ENCODE measurements at places on chromosomes 2 and 18.

- no peak overlapping the region for H3K27ac ChIP-seq
- no peak for DNase-seq
- H3K4me1 ChIP-seq: peaks cover 10% of the 10 kb centered on the region
- H3K36me3 ChIP-seq: no peaks in the 10 kb centered on the region
- H3K4me3 ChIP-seq: no peak overlapping the region
Measured at GRCh38 chr18:49168281-49168985, 217.7 kb upstream of the SMAD7 start.

DNA sequence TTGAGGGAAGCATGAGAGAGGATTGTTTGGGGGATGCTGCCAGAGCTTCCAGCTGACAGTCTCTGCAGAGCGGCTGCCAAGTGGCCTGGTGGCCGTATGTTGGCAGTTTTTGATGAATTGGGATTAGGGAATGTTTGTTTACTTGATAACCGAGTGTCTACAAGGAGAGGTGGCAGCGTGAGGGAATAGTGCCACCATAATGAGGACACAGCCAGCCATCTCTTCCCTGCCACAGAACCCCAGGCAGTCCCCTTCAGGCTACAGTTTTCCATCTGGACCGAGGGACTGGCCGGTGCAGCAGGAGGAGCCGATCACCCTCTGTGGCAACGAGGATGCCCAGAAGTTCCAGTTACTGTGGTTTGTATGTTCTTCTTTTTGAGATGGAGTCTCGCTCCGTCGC lies 55.2 kb downstream of the TRAPPC12 start:
- H3K4me1 ChIP-seq: peaks cover 23% of the 10 kb centered on the region
- peak overlapping the region; percentile 86 for H3K27ac ChIP-seq
- H3K4me3 ChIP-seq: no peak overlapping the region

DNA sequence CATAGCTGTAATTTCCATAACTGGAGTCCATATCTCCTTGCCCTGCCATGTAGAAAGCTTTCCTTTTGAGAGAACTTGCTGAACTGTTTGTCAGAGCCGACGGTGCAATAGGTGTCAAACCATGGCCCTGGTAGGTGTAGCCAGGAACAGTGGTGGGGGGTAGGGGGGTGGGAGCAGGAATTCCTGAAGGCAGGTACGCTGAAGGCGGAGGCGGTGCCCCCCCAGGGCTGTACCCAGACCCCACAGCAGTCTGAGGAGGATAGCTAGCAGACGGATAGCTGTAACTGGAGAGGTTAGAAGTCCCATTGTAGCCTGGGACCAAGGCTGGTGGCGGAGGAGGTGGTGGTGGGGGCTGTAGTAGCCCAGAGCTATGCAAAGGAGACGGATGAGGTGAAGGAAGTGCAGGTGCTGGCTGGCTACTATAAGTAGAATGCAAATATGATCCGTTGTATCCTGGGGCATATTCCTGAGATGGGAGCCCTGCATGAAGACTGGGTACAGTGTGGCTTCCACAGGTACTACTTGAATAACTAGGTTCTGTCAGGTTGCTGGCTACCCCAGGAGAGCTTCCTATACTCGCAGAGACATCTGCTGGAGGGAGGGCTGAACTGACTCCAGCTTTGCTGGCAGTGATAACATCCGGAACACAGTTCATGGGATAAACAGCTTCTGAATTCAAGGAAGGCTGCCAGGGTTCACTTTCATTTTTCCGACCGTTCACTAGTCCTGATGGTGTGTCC lies 124.8 kb downstream of the FIGN start:
- H3K27ac ChIP-seq: no peak overlapping the region
- no peaks in the 10 kb centered on the region for H3K27me3 ChIP-seq
- H3K4me3 ChIP-seq: no peak overlapping the region
- no peaks in the 10 kb centered on the region for H3K4me1 ChIP-seq
- no peaks in the 10 kb centered on the region for H3K36me3 ChIP-seq

GRCh38 chr2:171406044-171406443 lies 27.7 kb downstream of the METTL8 start:
- no peak for DNase-seq
- H3K4me3 ChIP-seq: no peak overlapping the region
- no peaks in the 10 kb centered on the region for H3K36me3 ChIP-seq
- no peaks in the 10 kb centered on the region for H3K27me3 ChIP-seq

GRCh38 chr2:223943135-223943534 lies 2.0 kb downstream of the WDFY1 start:
- no peaks in the 10 kb centered on the region for H3K36me3 ChIP-seq
- H3K27ac ChIP-seq: peak overlapping the region; percentile 99
- H3K4me3 ChIP-seq: peak overlapping the region; percentile 99
- no peaks in the 10 kb centered on the region for H3K27me3 ChIP-seq
- H3K4me1 ChIP-seq: peaks cover 26% of the 10 kb centered on the region

- H3K27ac ChIP-seq: no peak overlapping the region
- H3K27me3 ChIP-seq: no peaks in the 10 kb centered on the region
- DNase-seq: no peak
- no peaks in the 10 kb centered on the region for H3K4me1 ChIP-seq
- H3K4me3 ChIP-seq: no peak overlapping the region
Measured at GRCh38 chr2:11213090-11213638, 57.9 kb downstream of the SLC66A3 start.

DNA sequence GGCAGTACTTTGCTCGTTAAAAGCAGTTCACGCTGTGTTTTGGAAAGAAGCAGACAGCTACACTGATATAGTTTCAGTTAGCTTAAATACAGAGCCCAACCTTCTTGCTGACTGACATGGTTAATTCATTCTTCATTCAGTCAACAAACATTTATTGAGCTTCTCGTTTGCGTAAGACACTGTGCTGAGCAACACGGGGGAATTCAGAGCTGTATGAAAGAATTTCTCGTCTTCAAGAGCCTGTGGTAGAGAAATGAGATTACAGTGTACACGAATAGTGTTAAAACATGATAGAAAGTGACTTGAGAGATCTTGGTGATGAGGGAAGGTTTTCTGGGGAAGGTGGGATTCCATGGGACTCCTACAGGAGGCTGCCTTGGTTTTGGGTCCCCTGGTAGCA lies 44.7 kb downstream of the ADAM23 start:
- H3K27ac ChIP-seq: no peak overlapping the region
- no peaks in the 10 kb centered on the region for H3K36me3 ChIP-seq
- no peaks in the 10 kb centered on the region for H3K27me3 ChIP-seq
- H3K4me3 ChIP-seq: no peak overlapping the region
- no peak for DNase-seq

DNA sequence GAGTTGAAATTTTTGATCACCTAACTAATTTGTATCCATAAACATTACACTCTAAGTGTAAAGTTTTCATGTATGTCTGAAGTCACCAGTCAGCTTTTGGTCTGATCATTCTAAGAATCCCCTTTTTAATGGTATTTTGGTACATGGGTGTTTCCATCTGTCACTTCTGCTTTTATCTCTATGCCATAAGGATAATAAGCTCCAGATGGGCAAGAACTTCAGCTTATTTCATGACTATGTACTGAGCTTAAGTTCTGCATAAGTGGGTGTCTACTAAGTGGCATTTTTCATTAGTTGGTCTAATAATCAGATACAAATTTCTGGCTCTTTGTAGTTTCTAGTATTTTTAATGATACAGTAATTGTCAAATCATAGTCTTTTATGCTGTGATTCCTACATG lies 20.4 kb downstream of the UBXN4 start:
- no peak overlapping the region for H3K27ac ChIP-seq
- H3K27me3 ChIP-seq: no peaks in the 10 kb centered on the region
- H3K4me3 ChIP-seq: no peak overlapping the region
- no peak for DNase-seq
- no peaks in the 10 kb centered on the region for H3K4me1 ChIP-seq

DNA sequence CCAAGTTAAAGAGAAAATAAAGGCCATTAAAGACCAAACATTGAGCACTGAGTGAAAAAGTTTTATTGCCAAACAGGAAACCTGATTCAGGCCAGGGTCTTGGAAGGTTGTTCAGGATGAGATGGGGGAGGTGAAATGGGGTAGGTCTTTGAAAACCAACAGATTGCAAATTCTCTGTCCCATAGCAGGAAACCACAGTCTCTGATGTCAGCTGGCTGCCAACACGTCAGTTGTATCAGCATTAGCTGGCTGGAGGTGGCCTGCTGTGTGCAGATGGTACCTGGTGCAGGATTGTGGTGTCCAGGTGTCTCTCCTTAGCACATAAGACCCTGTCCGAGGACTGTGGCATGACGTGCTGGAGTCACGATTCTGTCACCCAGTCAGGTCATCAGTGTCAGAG lies 106.3 kb downstream of the MSH2 start:
- no peaks in the 10 kb centered on the region for H3K27me3 ChIP-seq
- no peaks in the 10 kb centered on the region for H3K4me1 ChIP-seq
- no peak overlapping the region for H3K4me3 ChIP-seq

DNA sequence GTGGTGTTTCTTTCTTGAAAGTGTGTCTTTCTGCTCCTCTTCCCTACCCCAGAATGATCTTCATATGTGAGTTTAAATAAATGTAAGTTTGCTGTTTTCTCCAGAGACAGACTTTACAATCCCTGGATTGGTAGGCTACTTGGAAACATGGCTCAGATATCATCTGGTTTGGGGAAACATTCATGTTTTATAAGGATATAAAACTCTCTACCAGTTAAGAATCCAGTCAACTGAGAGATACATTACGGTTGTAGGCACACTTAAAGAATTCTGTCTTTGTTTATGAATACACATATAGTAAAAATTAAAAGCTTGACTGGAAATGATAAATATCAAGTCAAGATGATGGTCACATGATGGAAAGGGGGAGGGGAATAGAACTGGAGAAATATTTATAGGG lies 739.3 kb downstream of the SLC4A3 start:
- no peak overlapping the region for H3K27ac ChIP-seq
- DNase-seq: no peak
- H3K36me3 ChIP-seq: no peaks in the 10 kb centered on the region
- H3K27me3 ChIP-seq: no peaks in the 10 kb centered on the region
- H3K4me3 ChIP-seq: no peak overlapping the region
- H3K4me1 ChIP-seq: no peaks in the 10 kb centered on the region

DNA sequence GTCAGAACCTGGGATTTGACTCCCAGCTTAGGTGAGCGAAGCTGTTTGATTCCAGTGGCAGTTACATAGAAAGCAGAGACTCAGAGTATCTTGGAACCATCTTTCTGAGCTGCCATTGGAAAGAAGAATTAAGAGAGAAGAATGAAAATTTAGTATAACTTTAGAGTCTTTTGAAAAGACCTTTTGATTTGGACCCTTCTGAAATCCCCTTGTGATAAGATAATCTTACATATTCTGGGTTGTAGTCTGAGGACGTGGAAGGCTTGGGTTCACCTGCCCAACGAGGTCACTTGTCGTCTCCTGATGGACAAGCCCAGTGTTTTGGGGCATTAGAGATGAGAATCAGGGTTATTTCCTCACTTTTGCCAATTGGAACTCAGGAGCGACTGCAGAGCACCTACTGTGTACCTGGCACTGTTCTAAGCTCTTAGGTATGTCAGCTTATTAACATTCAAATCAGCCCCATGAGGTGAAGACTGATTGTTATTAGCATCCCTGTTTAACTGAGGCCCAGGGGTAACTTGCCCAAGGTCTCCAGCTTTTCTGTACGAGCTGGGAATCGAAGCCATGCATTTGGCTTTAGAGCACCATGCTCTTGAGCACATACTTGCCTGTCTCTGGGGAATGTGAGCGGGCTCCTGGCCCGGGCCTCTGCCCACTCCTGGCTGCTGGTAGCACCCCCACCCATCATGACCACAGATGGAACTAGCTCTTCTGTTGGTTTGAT lies 2.9 kb downstream of the HK2 start:
- peaks cover 21% of the 10 kb centered on the region for H3K4me1 ChIP-seq
- H3K27ac ChIP-seq: no peak overlapping the region
- DNase-seq: no peak
- no peaks in the 10 kb centered on the region for H3K36me3 ChIP-seq
- no peaks in the 10 kb centered on the region for H3K27me3 ChIP-seq
- no peak overlapping the region for H3K4me3 ChIP-seq

DNA sequence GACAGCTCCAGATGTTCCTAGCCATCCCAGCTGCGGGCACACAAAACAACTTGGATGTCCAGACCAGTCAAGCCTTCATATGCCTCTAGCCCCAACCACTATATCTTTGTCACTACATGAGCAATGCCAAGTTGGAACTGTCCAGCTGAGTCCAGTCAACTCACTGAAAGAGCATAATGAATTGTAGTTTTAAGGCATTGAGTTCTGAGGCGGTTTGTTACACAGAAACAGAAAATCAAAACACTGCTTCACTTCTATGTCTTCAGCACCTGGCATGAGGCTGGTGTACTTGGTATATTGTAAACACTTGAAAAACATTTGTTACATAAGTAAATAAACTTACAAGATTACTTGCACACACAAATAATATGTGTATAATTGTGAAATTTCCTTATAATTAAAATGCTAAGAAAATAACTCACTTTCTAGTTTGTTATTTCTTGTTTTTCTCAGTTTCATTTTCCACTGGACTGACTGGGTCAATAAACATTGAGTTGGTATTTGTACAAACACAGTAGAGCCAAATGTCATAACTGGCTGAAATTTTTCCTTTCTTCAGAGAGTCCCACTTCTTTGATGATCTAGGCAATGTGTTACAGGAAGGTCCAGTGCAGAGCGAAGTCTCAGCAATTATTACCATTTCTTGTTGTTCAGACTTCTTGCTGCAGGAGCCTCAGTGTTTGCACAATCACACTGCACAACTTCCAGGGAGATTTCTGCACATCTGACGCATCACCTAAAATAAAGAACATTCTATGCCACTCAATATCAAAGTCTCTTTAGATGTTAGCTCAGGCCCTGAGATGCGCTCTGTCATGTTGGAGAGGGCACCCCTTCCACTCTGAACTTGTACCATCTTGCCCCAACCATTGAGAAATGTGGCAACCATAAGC lies 38.2 kb upstream of the DPP4 start:
- H3K4me3 ChIP-seq: no peak overlapping the region
- DNase-seq: no peak

- DNase-seq: no peak
- no peak overlapping the region for H3K4me3 ChIP-seq
- no peak overlapping the region for H3K27ac ChIP-seq
- no peaks in the 10 kb centered on the region for H3K27me3 ChIP-seq
Measured at GRCh38 chr2:136178941-136179601, 61.1 kb upstream of the CXCR4 start.

GRCh38 chr2:109479804-109480203 lies 134.0 kb downstream of the SEPTIN10 start:
- H3K27me3 ChIP-seq: no peaks in the 10 kb centered on the region
- no peak for DNase-seq
- H3K4me1 ChIP-seq: no peaks in the 10 kb centered on the region
- H3K36me3 ChIP-seq: no peaks in the 10 kb centered on the region
- H3K27ac ChIP-seq: no peak overlapping the region

- no peaks in the 10 kb centered on the region for H3K36me3 ChIP-seq
- no peak for DNase-seq
- H3K4me1 ChIP-seq: no peaks in the 10 kb centered on the region
- no peak overlapping the region for H3K4me3 ChIP-seq
- no peak overlapping the region for H3K27ac ChIP-seq
Measured at GRCh38 chr2:100052650-100053049, 89.7 kb downstream of the AFF3 start.
